ENCODE measurements at places on chromosomes 16 and 17.

DNA sequence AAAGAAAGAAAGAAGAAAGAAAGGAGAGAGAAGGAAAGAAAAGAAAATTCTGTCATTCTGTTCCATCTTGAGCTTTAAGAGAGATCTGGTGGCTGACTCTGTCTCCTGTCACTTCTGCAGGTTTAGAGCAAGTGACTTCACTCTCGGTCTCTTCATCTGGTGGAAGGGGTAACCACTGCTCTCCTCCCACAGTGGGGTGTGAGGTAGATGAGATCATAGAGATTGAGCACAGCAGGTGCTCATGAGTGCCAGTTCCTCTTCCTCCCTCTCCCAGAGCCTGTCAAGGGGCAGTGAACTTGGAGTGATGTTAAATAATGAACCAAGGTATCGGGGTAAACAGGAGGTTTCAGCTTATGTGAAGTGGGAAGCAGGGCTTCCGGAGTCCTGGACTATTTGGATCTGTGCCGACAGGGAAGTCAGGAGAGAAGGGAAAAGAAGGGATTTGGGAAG lies 47.7 kb downstream of the BEAN1 start:
- no peak for DNase-seq

GRCh38 chr16:72853575-72854266 lies 194.2 kb downstream of the ZFHX3 start:
- no peak for DNase-seq

GRCh38 chr17:10304758-10305300 lies 68.0 kb downstream of the MYH13 start:
- no peak for DNase-seq

DNA sequence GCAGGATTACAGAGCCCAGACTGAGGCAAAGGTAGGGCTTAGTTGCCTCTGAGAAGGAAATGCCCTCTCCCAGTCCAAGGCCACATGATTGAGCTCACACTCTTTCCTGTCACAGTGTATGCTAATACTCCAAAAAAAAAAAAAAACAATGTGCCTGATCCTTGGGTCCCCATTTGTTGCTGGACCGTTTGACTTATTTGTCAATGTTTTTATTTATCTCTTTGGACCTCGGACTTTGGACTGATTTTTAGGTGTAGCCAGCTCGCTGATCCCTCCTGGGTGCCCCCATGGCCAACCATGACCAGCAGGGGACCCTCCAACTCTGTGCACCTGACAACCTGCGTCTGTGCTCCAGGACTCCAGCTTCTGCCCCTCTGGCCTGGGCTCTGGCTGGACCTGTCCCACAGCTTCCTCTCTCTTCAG lies 622 bp upstream of the CCL16 start:
- DNase-seq: no peak

DNA sequence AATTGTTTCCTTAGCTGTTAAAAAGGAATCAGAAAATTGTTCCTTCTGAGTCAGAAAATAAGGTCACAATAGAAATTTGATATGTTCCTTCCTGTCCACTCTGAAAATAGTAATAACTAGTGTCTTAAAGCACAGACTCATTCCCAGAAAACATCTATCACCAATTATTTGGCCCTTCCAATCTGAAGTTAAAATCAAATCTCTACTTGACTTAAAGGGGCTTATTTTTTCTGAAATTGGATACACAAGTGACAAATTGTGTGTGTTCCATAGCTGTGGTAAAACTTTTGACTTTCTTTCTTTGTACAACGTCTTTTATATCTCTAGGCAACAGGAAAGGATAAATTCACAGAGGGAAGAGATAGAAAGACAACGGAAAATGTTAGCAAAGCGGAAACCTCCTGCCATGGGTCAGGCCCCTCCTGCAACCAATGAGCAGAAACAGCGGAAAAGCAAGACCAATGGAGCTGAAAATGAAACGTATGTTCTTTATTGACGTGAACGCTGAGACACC lies 54.5 kb upstream of the MRC2 start:
- DNase-seq: peak; percentile 44

- no peak for DNase-seq
Observed at GRCh38 chr16:56450275-56450985, 702 bp downstream of the NUDT21 start.

GRCh38 chr17:21368545-21369246 lies 7.5 kb upstream of the KCNJ12 start:
- DNase-seq: no peak

DNA sequence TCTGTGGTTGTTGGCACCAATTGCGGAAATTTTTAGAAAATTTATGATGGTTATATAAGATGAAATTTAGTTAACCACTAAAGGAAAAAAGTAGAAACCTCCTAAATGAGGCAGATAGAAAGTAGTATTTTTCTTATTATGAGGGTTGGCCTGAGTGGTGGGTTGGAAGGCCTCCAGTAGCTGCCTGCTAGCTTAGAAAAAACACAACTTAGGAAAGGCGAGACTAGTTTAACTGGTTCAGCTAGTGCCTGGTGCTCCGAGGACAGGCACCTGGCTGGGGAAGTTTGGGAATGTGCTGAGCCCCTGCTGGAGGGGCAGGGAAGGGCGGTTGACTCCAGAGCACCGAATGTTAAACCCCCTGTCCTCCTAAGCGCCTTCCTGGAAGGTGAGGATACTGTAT lies 19.9 kb downstream of the LDHD start:
- DNase-seq: no peak

GRCh38 chr17:63703556-63704258 lies 3.8 kb upstream of the LIMD2 start:
- DNase-seq: no peak

GRCh38 chr16:3830625-3831254 lies 49.8 kb downstream of the CREBBP start:
- no peak for DNase-seq

DNA sequence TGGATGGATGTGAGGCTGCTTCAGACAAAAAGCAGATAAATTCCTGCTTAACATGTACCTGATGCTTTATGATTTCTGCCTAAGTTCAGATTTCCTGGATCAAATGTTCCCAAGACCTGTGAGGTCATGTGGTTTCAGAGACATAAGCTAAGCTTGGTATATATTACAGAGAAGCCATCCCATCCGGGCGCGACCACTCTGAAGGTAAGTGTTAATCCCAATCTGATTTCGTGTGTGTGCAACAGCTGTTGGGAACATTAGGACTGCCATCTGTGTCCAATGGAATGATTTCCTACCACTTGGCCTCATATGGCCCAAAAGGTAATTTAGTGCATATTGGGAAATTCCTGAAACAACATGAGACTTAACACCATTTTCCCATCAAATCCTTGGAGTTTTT lies 199.1 kb downstream of the HS3ST3B1 start:
- DNase-seq: no peak

DNA sequence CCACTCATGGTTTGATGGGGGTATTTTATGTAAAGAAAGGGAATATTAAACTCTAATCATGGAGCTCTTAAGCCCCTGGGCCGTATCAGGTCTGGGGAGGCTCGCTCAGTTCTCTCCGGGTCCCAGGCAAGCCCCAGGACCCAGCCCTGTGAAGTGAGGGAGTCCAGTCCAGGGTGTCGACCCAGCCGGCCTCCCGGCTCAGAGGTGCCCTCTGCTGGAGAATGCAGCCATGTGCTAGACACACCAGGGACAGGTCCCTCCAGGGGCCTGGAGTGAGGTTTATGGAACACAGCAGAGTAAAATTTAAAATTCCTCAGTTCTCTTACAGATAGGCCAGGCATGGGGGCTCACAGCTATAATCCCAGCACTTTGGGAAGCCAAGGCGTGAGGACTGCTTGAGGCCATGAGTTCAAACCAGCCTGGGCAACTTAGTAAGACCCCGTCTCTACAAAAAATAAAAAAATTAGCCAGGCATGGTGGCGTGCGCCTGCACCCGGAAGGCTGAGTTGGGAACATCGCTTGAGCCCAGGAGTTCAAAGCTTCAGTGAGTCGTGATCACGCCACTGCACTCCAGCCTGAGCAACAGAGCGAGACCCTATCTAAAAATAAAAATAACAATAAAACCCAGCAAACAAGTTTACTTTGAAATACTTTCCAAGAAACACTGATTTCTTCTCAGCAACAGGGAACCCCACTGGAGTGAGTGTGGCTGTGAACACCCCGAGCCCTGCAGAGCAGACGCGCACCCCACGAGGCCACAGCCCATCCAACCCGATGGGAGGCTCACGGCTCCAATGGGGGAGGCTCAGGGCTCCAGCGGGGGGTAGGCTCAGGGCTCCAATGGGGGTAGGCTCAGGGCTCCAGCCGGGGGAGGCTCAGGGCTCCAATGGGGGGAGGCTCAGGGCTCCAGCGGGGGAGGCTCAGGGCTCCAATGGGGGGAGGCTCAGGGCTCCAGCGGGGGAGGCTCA lies 72.2 kb downstream of the ZNF778 start:
- DNase-seq: peak; percentile 28

GRCh38 chr17:58528443-58528842 lies 14.0 kb upstream of the MTMR4 start:
- no peak for DNase-seq

DNA sequence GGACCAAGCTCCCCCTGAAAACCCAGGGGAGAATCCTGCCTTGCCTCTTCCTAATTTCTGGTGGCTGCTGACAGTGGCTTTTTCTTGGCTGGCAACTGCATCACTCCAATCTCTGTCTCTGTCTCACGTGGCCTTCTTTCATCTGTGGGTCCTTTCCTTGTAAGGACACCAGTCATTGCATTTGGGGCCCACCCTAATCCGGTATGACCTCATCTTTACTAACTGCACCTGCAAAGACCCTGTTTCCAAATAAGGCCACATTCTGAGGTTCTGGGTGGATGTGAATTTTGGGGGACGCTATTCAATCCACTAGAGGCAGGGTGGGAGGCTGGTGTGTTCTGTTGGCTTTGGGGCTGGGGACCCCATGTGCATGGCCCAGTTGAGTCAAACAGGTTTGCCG lies 11.0 kb downstream of the SLC12A3 start:
- DNase-seq: no peak

- DNase-seq: no peak
Observed at GRCh38 chr16:81797443-81797842, 18.4 kb downstream of the PLCG2 start.

DNA sequence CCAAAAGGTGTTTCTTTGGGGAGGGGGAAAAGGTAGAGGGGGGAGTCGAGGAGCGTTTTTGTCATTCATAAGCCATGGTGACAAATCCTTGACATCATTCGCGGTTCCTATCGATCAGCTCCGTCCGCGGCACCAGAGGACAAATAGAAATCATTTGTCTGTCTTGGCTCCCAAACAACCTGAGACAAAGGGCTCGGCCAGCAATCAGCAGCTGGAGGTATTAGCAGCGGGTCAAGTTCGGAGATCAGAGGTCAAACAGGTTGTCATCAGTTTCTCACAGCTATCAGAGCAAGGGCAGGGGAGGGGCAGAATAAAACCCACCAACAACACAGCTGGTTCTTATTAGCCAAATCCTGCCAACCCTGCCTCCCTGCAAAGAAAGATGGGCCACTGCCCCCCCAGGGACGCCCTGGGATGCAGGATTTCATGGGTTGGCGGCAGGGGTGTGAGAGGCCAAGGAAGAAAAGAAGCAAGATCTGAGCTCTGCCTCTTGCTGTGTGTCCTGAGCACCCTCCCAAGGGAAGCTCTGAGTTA lies 145.3 kb upstream of the LHX1 start:
- no peak for DNase-seq

DNA sequence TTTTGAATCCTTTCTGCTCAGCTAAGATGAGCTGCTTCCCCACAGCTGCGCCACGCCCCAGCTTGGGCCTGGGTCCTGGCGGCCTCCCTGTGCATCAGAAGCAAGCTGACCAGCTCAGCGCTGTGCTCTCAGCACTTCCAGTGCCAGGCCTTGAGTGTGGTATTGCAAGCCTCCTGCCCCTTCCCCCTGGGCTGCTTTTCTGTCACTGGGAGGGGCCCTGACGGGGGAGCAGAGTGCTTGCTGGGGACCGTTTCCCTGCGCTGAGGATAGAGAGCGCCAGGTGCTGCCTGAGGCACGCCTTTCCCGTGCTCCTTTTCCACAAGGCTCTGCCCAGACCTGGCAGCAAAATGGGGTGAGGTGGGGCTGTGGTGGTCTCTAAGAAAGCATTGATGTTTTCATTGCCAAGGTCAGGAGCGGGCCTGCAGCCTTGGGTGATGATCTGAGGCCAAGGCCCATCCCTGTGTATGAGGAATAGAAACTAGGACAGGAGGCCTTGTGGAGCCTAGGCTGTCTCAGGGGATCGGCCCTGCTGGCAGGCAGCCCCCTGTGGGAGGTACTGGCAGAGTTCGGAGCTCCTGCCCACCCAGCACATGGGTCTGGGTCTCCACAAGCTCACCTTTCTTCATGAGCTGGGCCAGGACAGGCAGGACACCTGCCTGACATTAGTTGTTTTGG lies 29.7 kb downstream of the POLR3E start:
- DNase-seq: no peak

Data from smooth muscle cell of the brain vasculature (primary cell).